ENCODE measurements at places on chromosomes 2 and 18.

GRCh38 chr2:187574969-187575750 lies 20.9 kb upstream of the TFPI start:
- DNase-seq, result no peak

GRCh38 chr2:3468296-3468988 lies 50.9 kb downstream of the ADI1 start:
- no peak for DNase-seq

DNA sequence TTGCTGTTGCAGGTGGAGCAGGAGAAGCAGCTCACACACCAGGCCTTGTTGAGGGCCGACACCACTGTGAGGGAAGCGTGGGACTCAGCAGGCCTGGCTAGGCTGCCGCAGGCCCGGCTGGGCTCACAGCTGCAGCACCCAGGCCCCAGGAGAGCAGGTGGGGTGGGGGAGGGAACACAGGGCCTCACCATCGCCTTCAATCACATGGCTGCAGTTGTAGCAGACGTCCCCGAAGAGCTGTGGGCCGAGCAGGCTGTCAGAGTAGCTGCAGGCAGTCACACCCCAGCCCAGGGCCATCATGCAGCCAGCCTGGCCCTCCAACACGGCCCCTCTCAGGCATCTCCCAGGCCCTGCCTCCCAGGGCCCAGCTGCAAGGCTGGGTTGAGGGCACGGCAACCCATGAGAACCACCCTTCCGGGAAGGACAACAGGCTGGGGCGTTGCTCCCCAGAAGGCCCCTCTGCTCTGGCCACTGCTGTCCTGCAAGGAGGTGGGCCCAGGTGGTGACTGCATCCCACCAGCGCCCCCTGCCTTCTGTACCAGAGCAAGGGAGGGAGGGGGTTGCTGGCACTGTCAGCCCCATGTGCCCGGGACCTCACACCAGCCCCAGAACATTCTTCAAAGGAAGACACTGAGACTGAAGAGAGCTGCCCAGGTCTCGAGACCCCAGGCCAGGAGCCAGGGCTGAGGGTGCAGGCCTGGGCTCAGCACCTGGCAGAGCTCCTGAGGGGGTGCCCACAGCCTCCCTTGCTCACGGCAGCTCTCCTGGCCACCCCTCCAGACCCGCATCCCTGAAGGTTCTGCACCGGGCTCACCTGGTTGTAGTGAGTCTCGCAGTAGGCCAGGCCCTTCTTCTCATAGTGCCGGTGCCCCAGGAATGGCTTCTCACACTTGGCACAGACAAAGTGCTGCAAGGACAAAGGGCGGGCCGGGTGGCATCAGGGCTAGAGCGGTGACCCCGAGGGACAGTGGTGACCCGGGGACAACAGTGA lies 5.6 kb upstream of the GPR17 start:
- DNase-seq, result no peak

DNA sequence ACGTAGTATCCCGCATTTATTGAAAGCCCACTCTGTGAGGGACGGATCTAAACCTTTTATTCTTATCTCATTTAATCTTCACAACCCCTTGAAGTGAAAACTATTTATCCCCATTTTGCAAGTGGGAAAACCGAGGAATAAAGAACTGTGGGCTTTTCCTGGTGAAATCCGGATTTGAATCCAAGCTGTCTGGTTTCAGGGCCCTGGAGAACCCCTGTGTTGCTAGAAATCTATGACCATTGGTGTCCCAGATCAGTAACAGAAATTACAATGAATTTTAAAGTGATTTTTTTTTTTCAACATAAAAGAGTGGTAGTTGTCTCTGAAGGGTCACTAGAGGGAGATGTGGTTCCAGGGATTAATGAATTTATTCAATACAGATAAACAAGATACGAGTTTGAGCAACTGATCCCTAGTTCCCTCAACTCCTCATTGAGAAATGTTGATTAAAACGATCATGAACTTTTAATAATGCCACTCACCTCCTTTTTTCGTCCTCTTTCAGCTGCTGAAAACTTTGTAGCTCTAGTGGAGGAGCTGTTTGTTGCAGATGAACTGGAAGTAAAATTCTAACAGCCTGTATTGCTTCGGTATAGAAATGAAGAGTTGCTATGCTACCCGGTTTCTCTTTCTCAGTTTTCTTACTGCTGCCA lies 940 bp downstream of the XRCC5 start:
- DNase-seq, result no peak

GRCh38 chr2:138846216-138846821 lies 66.1 kb upstream of the NXPH2 start:
- no peak for DNase-seq

GRCh38 chr18:2903006-2903405 lies 56.2 kb downstream of the EMILIN2 start:
- no peak for DNase-seq

- DNase-seq, result peak; percentile 55
These were observed 3.8 kb downstream of the ACTG2 start for GRCh38 chr2:73896362-73897239.

GRCh38 chr2:146659976-146660375 lies 1184.9 kb upstream of the ACVR2A start:
- DNase-seq, result no peak

DNA sequence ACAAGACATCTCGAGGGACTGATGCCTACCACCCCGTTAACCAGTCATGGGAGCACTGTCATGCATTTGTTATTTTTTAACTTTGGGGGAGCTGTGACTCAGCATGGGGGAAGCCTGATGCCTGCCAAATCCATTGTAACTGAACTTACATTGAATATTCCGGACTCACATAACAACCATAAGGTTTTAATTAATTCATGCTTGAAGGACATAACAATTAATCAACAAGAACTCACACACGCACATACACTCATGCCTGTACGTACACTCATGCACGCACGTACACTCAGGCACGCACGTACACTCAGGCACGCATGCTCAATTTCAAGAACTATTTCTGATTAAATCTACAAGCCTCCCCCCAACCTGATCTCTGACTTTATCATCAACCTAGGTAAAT lies 1639.1 kb downstream of the SUCLG1 start:
- no peak for DNase-seq

- no peak for DNase-seq
These were observed 60.4 kb downstream of the SH3YL1 start for GRCh38 chr2:203401-203800.

GRCh38 chr2:51781691-51782090 lies 749.8 kb upstream of the NRXN1 start:
- no peak for DNase-seq

DNA sequence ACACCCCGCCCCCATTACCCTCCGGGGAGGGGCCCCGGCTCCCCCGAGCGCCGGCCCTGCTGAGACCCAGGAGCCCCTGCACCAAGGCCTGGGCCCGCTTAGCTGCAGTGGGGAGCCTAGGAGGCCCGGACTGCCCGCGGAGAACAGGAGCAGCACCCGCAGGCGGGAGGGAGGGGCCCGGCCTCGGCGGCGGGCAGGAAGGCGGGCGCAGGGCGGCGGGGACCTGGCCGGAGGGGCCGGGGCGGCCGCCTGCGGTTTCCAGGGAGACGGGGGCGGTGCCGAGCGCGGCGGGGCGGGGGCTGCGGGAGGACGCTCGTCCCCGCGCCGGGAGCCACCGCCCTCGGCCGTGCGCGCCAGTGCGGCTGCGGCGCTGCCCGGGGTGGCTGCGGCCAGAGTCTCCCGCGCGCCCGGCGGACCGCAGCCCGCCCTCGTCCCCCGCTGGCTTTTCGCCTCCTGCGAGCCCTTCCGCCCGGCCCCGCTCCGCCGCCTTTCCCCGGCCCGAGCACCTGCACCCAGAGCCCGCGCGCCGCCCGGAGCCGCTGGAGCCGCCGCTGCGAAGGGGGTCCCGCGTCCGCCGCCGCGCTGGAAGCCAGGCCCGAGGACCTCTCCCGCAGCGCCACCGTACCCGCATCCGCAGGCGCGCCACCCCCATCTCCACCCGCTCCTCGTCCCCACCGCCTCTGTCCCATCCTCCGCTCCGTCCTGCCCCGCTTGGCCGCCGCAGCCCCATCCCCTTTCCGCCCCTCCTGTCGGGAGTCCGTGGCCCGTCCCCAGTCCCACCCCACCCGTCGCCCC lies 17.2 kb downstream of the GPC1 start:
- DNase-seq, result no peak

GRCh38 chr18:10424585-10425307 lies 29.7 kb upstream of the APCDD1 start:
- no peak for DNase-seq

- DNase-seq, result no peak
These were observed 23.5 kb downstream of the HADHB start for GRCh38 chr2:26268213-26268612.

DNA sequence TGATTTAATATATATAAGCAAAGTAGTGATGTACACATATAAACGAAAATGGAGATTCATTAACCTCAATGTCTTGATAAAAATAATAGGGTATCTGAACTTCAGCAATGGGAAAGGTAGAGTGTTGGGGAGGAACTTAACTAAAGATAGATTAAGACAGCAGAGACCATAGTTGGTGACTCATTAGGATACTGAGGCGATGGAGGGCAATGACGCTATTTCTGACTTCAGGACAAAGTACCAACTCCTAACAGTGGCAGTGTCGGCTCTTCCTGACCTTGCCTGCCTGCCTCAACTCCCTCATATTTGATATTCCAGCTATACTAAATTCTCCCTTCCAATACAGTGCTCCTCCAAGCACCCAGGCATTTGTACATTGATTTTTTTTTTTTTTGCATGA lies 98.6 kb downstream of the CDH2 start:
- DNase-seq, result no peak
